ENCODE measurements at places on chromosomes 5 and 9.

DNA sequence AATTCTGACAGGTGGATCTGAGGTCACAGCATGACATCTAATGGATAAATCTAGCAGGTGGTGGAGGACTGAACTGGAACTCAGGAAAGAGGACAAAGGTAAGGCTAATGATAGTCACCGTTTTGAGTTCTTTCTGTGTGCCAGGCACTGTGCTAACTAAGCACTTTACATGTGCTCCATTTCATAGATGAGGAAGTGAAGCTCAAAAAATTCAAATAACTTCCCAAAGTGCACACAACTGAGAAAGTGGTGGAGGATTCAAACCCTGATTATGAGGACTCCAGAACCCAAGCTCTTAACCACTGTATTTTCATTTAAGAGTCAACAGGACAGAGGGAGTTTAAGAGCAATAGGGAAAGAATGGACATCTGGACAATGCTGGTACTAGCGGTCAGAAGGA is 7.1 kb upstream of the DELE1 start:
- DNase-seq: no peak

DNA sequence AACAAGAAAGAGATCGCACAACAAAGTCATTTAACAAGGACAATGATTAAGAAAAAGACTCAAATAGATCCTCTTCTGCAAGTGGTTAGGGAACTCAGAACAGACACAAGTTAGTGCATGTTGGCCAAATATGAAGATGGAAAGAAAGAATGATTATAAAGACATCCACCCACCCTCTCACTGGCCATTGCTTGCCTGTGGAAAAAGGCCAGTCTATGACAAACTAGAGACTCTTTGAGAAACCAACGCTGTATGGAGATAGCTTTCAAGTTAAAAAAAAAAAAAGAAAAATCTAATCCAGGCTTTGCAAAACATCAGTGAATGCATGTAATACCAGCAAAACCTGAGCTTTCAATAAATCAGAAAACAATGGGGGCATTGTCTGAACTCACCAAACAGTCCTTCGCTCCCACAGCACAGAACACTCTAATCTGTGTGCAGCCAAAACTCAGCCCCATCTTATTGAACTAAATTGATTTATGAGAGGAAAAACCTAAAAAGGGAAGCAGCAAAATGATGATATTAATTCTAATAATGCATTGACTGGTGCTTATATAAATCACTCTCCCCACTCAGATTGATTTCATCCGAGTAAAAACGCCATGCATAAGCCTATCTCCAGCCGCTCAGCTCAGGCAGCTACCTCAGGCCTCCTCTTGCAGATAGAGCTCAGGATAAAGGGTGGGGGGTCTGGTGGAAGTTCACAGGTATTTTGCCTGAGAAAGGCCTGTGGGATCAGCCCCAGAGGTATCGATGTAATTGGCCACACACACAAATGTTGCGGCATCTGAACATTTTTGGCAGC is 547.1 kb downstream of the CCDC171 start:
- no peak for DNase-seq

DNA sequence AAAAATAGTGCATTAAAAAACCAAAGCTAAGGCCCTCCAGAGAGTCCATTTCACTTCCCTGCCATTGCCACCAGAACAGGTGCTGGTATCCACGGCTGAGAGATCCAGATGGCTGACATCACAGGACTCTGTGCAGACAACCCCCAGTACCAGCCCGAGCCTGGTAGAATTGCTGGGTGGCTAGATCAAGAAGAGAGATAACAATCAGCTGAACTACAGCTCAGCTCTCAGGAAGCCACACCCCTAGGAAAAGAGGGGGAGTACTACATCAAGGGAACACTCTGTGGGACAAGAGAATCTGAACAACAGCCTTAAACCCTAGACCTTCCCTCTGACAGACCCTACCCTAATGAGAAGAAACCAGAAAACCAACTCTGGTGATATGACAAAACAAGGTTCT is 73.8 kb upstream of the SLIT3 start:
- DNase-seq: no peak

DNA sequence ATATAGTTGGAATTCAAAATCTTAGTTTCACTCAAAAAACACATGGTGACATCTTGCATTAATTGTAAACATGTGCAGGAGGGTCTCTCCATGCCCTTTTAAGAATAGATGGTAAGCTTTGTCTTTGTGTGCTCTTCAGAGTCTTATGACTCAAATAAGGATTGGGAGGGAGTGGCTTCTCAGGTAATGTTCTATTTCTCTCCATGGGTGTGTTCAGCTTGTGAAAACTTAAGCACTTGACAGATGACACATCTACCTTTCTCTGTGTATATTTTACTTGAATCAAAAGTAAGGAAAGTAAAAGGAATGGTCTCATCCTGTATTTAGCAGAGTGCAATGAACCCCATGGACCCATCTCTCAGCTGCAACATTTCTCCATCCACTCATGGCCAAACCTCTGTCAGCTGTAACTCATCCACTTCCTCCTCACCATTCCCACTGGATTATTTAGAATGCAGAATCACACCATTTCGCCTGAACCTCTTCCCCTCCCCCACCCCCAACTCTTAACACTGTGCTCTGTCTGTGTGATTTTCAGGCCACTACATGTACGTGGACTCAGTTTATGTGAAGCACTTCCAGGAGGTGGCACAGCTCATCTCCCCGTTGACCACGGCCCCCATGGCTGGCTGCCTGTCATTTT is 82.1 kb downstream of the MAMDC2 start:
- no peak for DNase-seq

- no peak for DNase-seq
Measured at GRCh38 chr9:2916382-2916985, 72.6 kb upstream of the PUM3 start.

GRCh38 chr9:133371261-133371711 is 4.6 kb downstream of the SURF4 start:
- no peak for DNase-seq
